EL (cell line): ENCODE measurements at places on chromosomes 2 and 18.

GRCh38 chr2:206804326-206804725, 38.9 kb downstream of the FASTKD2 start:
- no peak for DNase-seq

GRCh38 chr2:148928395-148928794, 53.4 kb downstream of the KIF5C start:
- no peak for DNase-seq

DNA sequence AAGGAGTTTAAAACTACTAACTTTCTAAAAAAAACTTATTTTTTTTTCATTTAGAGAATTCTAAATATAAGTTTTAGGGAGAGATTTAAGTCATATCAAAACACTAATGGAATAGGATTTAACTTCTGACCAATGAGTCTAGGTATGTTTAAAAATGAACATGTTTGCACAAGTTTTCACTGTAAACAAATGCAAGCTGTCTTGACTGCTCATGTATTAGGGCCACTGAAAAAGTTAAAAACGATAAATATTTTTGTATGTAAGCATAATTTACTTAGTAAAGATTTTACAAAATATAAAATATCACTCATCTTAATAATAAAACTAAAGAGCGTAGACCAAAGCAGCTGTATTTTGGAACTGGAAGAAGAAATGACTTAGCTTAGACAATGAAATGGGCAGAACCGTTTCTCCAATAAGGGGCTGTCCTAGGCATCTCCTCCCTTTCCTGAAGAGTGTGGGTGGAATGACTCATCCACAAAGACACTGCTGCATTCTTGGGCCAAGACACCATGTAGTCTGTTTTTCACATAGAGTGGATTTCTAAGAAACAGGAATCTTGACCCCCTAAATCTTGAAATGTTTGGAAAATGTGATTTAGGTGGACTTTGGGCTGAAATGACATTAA, 118.8 kb downstream of the MEP1B start:
- peak; percentile 43 for DNase-seq

DNA sequence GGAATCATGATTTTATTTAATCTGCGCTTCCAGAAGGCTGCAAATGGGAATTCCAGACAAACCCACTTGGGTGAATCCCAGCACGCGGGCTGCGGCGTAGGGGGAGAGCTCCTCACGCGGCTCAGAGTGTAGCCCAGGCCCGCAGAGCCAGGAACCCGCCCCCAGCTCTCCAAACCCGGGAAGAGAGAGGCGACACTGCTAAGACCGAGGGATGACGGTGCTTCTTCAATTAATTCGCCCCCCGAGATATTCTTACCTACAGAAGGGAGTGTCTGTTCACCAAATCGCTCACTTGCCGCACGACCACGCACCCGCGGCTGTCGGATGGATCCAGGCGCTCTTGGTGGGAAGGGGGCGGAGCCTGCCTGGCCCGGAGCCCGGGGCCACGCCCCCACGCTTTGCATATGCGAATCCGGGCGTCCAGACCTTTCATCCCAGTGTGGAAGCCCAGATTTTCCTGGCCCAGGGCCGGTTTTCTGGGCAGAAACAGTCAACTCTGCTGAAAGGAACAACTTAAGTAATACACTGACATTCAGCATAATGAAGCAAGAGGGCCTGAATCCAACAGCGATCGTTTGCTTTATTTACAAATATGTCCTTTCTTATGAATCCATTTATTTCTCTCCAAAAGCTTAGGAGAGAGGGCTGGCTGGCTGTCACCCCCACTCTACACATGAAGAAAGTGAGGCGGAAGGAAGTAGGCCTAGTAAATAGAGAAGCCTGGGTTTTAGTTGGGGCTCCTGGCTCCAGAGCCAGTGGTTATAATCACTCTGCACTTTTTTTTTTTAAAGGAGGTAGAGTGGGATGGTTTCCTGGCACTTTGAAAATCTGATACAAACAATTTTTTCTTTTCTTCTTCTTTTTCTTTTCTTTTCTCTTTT, at the start of gene SLC19A3:
Gene SLC19A3, minus strand, starts transcription at position 342 of the 881 bp plus-strand sequence. CDS start 15,710 bp downstream, outside the sequence.
- peak; percentile 80 for DNase-seq

DNA sequence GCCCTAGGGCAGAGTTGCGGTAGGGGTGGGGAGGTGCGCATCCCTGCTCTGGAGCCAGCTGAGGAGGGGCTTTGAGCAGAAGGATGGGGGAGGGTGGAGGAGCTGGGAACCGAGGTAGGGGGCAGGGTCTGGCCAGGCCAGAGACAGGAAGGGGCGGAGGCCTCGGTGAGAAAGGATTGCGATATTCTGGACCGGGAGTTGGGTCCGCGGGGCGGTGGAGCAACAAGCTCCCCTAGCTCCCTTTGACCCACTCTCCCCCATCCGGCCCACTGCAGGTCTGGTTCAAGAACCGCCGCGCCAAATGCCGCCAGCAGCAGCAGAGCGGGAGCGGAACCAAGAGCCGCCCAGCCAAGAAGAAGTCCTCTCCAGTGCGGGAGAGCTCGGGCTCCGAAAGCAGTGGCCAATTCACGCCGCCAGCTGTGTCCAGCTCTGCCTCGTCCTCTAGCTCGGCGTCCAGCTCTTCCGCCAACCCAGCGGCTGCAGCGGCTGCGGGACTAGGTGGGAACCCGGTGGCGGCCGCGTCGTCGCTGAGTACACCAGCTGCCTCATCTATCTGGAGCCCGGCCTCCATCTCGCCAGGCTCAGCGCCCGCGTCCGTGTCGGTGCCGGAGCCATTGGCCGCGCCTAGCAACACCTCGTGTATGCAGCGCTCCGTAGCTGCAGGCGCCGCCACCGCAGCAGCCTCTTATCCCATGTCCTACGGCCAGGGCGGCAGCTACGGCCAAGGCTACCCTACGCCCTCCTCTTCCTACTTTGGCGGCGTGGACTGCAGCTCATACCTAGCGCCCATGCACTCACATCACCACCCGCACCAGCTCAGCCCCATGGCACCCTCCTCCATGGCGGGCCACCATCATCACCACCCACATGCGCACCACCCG, 4.8 kb downstream of the OTX1 start:
- no peak for DNase-seq

DNA sequence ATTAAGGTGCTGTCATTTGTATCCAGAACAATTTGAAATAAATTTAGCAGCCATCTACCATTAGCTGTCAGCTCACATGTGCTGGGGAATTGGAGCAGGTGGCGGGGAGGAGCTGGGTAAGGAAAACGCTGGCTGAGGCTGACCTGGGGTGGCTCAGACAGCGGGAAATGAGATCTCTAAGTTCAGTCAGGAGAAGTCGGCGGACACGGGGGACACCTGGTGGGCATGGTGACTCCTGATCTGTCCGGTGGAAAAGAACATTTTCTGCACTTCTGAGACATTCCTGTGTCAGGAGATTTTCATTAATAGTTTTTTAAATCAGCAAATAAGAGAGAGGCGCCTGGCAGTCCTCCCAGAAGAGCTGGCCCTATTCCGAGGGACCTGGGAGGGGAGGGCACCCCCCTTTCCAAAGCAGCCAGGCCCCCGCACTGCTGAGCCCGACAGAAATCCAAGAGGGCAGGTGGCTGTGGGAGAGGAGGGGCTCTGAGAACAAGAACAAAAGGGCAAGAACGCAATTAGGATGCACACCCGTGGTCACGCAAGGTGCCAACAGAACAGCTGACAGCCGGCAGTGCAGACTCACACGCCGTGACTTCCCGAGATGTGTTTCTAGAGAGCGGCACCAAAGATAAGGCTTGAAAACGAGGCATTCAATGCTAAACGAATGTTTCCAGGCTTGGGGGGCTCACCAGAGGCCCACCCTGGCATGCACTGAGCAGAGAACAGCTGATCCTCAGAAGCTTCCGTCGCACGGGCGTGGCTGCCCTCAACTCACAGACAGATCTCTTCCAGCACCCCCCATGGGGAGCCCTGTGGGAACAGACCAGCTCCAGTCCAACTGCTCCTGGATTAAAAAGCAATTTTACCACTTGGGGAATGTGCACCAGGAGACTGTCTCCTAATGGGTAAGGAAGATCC, 26.4 kb downstream of the SLC66A2 start:
- DNase-seq: no peak

- DNase-seq: no peak
These were observed 95.4 kb downstream of the ITGB1BP1 start for GRCh38 chr2:9327873-9328352.

GRCh38 chr2:46813020-46813415, 102.6 kb downstream of the MCFD2 start:
- DNase-seq: no peak

DNA sequence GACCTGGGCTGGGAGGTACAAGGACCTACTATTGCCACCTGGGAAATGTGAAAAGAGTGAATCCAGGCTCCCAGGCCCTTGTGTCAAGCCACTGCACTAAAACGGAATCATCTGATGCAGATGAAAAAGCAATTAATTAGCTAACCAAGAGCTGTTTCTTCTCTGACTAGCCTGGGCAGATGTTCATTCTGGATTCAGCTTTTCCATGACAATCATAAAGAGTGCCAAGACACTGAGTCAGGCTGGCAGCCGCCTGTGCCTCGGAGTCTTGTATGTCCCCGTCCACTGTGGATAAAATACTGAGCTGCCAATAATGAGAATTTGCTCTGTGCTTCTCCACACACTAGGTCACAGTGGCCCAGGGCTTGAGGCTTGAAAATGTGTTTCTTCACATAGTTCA, 21.7 kb upstream of the LCLAT1 start:
- peak; percentile 18 for DNase-seq
